ENCODE measurements at places on chromosomes 2 and 18. TPM values are rescaled to one million over a fixed set of nuclear protein-coding genes. Genes with fewer than 3 reads are reported as not detected.

DNA sequence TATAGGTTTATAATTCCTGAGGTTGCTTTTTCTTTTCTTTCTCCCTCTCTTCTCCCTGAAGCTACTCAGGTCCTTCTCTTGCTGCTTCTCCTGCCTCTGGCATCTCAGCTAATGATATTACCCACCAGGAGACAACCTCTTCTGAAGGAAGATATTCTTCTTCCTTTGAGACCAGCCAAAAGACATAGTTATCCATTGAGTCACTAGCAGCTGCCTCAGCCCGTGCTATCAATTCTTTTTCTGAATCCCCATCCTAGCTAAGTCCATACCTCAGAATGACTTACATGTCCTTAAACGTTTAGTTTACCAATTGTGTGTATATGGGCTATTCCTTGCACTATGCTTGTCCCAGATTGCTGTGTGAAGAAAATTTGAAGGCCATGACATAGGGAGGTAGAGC is 25.0 kb upstream of the RNF103 start:
- no peak for DNase-seq

DNA sequence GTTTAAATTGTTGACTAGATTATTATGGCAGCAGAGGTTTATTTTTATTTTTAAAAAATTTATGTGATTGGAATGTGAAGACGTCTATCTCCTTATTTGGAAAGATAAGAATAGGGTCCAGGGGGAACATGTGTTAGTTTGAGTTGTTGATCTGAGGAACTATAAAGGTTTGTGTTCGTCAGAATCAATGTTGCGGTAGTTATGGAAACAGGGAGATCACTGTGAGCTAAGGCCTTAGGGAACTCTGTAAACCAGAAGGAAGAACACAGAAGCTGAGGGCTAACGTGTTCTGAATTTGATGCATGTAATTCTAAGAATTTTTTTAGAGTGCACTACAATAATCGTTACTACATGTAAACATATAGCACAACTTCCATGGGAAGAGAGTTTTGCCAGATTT is 168.5 kb upstream of the ZSWIM2 start:
- no peak for DNase-seq

DNA sequence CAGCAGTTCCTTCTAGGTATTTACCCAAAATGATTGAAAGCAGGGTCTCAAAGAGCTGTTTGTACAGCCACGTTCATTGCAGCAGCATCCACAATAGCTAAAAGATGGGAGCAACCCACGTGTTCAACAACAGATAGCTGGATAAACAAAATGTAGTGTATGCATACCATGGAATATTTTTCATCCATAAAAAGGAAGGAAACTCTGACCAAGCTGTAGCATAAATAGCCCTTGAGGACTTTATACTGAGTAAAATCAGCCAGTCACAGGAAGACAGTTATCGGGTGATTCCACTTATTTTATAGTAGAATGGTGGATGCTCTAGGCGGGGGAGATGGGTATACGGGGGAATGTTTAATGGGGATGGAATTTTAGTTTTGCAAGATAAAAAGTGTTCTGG is 7.5 kb downstream of the TRAPPC12 start:
- no peak for DNase-seq

- no peak for DNase-seq
Measured at GRCh38 chr2:178513876-178514275, 33.6 kb downstream of the PLEKHA3 start.

TCF7L1 gene
- not detected for total RNA-seq

GRCh38 chr2:65565681-65566080 is 133.3 kb upstream of the SPRED2 start:
- no peak for DNase-seq

DNA sequence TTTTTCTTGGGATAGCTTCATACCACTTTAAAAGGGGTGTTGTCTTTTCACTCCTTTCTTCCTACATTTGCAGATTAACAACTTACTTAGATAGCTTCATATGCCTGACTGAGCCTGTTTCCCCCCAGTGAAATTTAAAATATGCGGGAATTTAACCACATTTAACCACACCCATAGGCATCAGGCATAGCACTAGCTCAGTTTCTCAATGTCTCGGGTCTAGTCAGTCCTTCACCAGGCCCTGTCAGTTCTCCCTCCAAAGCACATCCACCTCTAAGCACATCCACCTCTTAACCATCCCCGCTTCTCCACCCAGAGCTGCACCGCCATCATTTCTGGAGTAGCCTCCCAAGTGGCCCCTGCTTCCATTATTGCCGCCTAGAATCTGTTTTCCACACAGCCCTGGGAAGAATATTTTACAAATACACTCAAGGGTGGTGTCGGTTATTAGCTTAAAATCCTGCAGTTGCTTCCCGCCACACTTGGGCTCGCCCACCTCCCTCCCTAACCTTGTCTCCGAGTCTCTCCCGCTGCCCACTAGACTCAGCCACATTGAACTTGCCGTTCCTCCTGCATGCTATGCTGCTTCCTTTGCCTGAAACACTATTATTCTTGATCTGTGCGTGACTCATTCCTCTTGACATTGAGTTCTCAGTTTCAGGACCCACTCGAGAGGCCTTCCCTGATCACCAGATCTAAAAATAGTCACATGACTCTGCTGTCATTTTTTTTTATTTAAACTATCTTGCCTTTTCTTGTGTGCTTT is 68.3 kb downstream of the SPTBN1 start:
- DNase-seq, result no peak

DNA sequence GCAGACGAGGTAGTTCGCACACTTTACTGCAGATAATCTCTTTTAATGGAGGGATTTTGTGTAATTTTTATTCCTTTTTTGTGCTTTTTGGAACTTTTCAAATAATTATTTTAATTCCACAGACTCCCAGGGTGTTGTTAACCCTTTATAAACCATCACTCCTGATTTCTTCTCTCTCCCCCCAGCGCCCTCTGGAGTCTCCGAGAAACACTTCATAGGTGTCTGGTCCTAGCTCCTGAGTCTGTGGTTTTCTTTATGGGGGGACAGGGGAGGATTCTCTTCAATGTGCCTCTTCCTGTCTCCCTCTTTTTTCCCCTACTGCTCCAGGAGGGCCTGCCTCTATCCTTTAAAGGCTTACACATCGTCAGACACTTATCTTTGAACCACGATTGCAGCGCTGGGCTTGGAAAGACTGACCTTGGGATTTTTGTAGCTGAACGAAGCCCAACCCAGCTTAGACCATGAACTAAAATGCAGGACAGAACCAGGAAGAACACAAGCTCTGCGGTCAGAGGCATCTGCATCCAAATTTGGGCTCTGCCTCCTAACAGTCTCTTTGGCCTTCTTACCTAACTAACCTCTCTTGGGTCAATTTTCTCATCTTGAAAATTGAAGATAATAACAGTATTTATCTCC is 7.1 kb upstream of the PKDCC start:
- DNase-seq, result no peak

QPCT gene
- total RNA-seq, result not detected

REG1B gene
- 5.4 TPM for total RNA-seq

GRCh38 chr2:76251342-76251741 is 540.6 kb upstream of the GCFC2 start:
- no peak for DNase-seq

DNA sequence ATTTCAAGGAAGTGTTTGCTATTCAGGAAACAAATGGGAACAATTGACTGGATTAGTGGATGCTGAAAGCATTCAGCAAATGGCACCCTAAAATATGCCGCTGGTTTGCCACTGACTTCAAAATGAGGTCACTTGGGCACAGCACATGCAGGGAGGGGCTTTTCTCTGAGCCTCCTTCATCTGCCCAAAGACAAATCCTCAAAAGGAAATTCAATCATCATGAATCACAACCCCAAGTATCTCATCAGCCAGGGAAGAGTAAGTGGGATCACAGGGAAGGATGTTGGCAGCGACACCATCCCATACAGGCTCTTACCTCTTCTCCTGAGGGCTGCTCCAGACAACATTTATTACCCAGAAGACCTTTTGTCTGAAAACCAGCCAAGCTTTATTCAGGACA is 14.4 kb upstream of the SP140L start:
- no peak for DNase-seq

- DNase-seq, result no peak
Measured at GRCh38 chr2:137659616-137660015, 304.7 kb upstream of the HNMT start.

DNA sequence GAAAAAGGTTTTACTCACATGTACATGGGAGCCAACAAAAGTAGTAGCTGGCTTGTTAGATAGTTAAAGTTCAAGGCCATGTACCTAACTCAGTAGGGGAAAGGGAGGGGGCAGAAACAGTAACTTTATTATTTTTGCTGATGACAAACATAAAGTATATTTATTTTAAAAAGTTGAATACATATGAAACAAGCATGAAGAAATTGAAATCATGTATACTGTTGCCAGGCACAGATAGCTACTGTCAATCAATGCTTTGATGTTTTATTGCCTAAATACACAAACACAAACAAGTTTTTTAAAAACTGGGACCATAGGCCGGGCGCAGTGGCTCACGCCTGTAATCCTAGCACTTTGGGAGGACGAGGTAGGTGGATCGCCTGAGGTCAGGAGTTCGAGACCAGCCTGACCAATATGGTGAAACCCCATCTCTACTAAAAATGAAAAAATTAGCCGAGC is 7.6 kb upstream of the PSD4 start:
- DNase-seq, result no peak

- DNase-seq, result no peak
Measured at GRCh38 chr18:45463451-45463850, 151.8 kb upstream of the SLC14A2 start.

HOXD10 gene
- not detected for total RNA-seq

DNA sequence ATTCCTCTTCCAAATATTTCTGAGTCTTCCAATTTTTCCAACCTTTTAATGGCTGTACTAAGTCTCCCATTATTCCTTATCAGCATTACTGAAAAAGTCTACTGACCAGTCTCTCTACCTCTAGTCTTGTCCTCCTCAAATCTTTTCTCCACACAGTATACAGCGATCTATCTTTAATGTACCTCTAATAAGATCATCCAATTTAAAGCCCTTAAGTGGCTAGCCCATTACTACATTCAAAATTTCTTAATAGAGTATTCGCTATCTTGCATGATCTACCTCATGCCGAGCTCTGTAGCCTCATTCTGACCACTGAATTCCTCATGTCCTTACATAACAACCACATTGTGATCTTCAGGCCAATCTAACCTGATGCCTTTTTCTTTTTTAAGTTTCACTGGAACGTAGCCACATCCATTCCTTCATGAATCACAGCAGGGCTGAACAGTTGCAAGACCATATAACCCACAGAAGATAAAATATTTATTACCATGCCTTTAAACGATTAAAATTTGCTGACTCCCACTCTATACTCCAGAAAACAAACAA is 57.9 kb downstream of the SLC66A3 start:
- no peak for DNase-seq

DNA sequence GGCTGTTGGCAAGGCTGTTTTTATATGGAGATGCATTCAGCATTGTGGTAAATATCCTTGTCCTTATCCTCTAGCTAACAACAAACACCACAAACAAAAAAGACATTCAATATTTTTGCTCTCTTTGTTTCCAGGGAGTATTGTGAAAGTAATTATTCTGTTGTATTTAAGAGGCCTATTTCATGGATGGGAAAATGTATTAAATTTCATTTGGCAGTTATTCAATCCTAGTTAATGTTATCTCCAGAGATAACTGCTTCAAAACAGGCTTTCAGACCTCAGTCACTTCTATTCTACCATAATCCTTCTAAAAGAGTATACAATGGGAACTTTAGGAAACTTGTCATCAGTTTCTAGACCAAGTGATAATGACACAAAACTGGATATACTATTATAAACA is 280.5 kb upstream of the CCDC68 start:
- DNase-seq, result no peak

AFF3 gene
- total RNA-seq, result 10.2 TPM

- DNase-seq, result no peak
Measured at GRCh38 chr18:43596105-43596712, 318.9 kb upstream of the SYT4 start.

ALPI gene
- not detected for total RNA-seq

CROCC2 gene
- not detected for total RNA-seq

DSC3 gene
- total RNA-seq, result not detected

TNFAIP6 gene
- total RNA-seq, result not detected

DNA sequence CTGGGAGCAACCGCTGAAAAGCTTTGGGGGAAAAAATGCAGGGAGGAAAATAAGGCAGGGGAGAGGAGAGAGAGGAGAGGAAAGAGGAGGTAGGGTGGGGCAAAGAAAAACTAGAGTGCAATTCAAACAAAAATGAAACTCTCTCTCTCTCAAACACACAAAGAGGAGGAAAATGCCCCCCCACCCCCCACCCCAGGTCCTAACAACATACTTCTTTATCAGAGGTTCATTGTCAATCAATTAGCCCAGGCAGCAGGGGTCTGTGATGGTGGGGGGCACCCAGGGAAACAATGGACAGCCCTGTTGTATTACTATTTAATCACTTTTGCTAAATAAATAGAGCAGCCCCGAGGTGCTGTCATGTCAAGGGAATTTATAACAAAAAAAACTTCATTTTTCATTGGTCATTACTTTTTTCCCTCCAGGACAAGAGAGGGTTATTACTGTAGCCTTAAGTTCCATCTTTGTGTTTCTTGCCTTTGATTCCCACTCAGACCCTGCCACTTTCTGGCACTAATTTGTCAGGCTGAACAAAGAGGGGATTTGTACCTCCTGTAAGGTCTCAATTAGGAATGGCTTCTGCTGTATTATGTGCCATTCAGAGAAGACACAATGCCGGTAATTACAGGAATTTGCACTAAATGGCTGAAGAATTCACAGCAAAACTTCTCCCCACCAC is 55.0 kb downstream of the PLEKHM3 start:
- DNase-seq, result no peak

DNA sequence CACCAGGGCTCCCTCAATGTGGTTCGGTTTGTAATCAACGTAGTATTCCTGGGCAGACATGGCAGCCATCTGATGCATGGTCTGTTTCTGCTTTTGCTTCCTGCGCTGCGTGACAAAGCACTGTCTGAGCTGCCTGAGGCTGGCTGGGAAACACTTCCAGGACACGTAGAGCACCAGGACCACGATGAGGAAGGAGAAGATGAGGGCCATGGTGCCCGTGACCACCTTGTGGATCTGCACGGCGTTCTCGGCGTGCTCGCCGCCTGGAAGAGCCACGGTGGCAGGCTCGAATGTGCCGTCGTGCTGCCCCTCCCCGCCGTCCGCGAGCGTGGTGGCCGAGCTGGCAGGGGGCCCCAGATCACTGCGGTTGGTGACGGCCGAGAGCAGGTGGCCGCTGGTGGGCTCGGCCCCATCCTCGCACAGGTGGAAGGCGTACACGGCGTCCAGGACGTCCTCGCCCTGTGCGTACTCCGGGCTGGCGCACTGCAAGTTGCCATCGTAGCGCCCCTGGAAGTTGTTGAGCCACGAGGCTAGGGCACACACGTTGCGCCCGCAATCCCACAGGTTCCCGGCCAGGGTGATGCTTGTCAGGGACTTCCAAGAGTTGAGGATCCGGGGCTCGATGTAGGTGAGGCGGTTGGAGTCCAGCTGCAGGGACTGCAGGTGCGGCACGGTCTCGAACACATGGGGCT is 2.1 kb downstream of the LRRTM1 start:
- DNase-seq, result no peak

All from T-cell (primary cell).